ENCODE measurements at places on chromosomes 4 and X.

- DNase-seq, result no peak
Observed at GRCh38 chrX:48505481-48505880, 3.3 kb upstream of the PORCN start.

DNA sequence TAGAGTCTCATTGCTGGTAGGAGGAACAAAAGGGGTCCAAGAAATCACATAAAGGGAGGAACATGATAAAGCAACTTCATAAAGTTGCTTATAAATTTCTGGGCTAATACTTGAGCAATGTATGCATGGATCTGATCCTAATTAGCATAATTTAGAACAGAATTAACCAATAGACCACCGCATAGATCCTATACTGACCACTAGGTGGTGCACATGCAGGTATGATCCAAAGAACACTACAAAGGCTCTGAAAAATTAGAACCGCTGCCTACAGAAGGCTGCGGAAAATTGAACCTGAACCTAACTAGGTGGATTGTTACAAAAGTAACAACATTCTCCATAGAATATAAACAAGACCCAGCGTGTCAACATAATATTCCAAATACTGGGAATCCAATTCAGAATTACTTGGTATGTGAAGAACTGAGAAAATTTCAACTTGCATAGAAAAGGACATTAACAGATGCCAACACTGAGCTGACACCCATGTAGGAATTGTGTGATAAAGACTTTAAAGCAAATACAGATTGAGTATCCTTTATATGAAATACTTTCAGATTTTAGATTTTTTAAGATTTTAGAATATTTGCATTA lies 23.3 kb downstream of the BRCC3 start:
- DNase-seq, result no peak

- no peak for DNase-seq
Observed at GRCh38 chrX:31147175-31147574, 75.3 kb upstream of the FTHL17 start.

DNA sequence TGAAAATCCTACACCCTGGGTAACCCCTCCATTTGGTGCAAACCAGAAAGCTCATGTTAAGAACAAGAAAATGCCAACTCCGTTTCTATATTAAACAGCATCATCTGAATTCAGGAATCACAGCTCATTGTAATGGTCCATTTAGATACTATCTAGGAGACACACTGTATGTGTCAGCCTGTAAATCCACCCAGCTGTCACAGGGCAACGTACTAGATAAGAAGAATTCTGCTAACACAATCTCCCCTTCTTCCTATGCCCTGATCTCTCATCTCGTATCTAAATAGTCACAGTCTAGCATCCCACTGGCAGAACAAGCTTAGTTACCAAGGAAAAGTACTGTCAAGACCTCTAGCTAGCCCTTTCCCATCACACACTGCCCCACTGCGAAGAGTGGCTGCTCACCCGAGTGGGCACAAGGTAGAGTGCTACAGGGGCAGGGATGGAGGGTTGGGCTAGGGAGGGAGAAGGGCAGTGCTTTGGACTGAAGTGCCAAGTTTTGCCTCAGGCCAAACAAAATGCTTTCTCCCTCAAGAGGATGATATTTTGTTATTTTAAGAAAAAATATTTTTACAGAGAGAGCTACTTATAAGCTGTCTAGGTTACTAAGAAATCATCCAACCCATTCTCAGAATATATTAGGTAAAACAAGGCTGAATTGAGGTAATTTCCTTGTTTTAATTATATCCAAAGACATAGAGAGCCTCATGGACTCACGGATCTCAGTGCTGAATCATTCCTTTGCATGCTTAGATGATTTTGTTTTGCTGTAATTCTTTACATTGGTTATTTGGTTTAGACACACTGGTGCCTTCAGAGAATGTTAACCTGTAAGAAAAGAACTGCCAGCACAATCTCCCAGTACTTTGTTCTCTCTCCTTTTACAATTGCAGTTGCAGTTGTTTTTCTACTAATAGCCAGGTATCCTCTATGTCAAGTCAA lies 196.6 kb downstream of the PRDM5 start:
- no peak for DNase-seq

- DNase-seq, result no peak
Observed at GRCh38 chr4:120085705-120086104, 19.1 kb upstream of the MAD2L1 start.

- DNase-seq, result no peak
Observed at GRCh38 chr4:13678186-13678924, 50.8 kb upstream of the BOD1L1 start.

GRCh38 chrX:65874110-65874509 lies 165.8 kb downstream of the VSIG4 start:
- no peak for DNase-seq

DNA sequence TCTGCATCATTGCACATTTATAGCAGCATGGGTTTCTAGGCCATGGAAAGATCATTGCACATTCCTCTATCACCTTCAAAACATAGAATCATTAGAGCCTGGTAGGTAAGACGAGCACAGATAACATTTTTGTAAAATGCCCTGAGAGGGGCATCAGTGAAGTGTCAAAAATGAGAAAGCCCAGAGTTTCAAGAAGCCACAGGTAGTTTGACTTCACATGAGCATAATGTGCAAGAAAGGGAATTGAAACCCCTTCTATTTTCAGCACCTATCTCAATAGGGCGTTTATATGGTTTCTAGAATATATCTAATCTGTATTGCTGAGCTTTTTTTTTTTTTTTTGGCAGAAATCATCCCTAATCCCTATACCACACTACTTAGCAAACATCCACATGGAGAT lies 2441.7 kb downstream of the ARAP2 start:
- DNase-seq, result no peak

- no peak for DNase-seq
Observed at GRCh38 chr4:41241919-41242318, 14.8 kb upstream of the UCHL1 start.

DNA sequence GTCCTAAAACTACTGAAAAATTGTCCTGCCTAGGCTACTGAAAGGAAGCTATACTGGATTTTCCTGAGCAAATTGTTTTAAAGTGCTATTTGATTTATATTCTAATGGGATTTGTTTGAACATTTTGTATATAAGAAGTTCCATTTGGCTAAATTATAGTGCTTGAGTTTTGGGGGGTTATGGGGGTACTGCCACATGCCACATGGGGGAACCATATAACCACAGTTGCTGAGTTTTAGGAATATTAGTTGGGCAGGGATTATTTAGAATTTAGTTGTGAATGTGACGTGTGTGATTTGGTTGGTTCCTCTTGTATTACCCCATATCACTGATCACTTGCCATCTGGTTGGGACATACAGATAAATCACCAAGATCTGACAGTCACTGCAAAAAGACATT lies 224.5 kb upstream of the TAPT1 start:
- no peak for DNase-seq

DNA sequence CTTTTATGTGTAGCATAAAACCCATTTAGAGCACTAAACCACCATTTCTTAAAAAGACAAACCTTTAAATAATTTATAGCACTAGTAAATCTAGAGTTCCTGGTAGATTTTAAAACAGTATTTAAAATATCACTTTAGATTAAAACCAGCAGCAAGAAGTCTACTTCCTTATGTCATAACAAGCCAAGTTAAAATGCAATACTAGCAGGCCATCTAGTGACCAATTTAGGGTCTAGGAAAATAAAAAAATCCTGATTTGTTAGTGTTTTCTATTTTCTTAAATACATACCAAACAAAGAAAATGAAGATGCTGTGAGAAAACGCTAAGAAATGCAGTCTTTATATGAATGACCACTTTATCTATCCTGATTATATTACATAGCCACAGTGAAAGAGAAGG lies 53.9 kb downstream of the PAPSS1 start:
- DNase-seq, result peak; percentile 21

DNA sequence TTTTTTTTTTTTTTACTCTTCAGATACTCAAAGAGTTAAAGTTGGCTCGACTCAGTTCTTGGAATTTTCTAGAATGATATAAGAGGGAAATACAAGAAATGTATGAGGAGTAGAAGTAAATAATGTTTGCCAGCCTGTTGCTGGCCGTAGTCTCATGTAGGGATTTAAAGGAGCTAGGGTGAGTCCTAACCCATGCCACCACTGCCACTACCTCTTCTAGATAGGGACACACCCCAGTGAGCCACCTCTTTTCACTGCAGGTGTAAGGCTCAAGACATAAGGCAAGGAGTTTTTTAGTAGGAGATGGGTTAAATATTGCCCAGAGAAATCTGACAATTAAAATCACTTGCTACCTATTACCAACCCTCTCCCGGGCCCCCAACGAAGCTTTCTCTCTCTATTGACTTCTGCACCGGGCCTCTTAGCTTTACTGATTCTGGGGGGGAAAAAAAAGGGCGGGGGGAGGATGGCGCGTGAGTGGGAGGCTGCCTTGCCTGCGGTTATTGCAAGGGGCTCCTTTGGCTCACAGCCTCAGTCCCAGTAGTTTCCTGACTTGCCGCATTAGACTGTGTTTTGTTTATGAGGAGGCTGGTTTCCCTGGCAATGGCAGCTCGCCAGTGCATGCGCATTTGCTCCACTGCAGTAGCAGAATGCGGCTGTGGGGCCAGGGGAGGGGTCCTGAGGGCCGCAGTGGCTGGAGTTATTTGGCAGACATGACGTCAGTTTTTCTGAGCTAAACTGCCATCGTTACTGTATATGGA lies 3.0 kb downstream of the LINC00632 start:
- no peak for DNase-seq

DNA sequence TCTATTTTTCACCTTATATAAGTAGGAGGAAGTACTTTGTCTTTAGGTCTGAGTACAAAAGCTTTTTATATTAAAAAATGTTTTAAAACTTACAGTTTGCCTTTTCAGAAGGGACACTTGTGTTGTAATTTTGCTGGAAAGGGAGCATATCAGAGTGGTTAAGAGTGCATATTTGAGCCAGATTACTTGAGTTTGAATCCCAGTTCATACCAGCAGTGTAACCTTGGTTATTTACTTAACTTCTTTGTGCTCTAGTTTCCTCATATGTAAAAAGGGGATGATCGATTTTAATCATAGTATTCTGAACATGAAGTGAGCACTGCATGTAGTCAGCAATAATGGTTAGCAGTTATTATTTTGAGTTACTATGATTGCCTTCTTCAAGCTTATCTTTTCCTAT lies 78.3 kb upstream of the SLC4A4 start:
- no peak for DNase-seq

GRCh38 chr4:44016570-44017421 lies 431.8 kb downstream of the KCTD8 start:
- DNase-seq, result no peak

GRCh38 chr4:113740857-113741379 lies 20.6 kb downstream of the CAMK2D start:
- no peak for DNase-seq

DNA sequence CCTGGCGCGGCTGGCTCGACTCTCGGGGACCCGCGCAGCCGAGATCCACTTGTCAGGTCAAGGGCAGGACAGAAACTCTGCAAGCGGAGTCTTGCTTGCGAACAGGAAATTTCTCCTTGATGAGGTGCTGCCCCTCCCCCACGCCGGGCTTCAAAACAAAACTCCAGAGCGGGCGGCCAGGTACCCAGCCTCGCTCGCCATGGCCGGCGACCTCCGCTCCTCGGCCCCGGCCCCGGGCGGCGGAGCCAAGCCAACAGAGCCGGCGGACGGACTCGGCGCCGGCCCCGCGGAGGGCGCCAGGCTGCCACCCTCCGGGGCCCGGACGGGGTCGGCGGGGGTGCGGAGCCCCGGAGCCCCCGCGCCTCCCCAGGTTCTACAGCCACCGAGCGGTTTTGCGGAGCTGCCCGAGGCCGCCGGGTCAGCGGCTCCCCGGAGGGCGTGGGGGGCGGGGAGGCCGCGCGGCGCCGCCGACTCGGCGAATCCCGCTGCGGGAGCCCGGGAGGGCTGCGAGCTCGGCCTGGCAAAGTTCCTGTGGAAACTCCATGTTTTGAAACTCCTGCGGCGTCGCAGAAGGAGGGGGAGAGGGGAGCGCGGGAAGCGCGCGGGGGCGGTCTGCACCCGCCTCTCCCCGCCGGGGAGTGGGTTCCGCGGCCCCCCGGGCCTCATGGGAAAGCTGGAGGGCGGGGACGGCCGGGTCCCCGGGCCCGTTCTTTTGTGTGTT lies 11.7 kb upstream of the BCOR start:
- no peak for DNase-seq

GRCh38 chrX:148513661-148514060 lies 13.2 kb downstream of the AFF2 start:
- no peak for DNase-seq

DNA sequence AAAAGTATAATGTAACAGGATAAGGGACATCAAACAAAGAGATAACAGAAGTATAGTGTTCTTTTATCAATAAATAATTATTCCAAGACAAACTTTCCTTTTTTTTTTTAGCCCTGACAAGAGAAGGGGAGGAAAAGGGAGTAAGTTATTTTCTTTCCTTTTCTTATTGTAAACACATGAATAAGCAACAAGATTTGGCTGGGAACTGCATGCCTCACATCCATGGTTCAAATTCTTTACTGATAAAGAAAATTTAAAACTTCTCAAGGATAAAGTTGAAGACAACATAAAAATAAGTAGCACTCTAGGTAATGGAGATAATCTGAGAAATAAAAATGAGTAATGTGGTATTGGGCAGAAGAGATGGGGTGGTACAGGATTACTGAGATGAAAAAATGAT lies 71.6 kb downstream of the NEK1 start:
- no peak for DNase-seq

DNA sequence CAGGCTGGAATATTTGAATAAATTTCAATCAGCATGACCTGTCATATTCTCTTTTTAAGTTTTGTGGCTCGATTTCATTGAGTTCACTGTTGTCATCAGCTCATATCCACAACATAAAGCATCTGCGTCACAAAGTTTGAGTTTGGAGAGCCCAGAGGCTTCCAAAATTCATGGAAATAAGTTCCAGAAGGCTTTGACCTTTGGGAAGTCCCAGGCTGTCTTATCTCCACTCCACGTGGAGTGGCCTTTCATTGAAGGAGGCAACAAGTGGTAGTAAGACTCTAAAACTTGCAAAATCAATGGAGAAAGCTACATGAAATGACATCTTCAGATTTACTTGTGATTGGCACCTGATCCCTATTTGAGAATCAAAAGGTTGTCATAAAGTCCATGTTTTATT lies 54.1 kb upstream of the UNC5C start:
- no peak for DNase-seq

GRCh38 chrX:57172544-57172943 lies 35.3 kb upstream of the SPIN2A start:
- DNase-seq, result no peak
